ENCODE measurements at places on chromosomes 5 and 9.

DNA sequence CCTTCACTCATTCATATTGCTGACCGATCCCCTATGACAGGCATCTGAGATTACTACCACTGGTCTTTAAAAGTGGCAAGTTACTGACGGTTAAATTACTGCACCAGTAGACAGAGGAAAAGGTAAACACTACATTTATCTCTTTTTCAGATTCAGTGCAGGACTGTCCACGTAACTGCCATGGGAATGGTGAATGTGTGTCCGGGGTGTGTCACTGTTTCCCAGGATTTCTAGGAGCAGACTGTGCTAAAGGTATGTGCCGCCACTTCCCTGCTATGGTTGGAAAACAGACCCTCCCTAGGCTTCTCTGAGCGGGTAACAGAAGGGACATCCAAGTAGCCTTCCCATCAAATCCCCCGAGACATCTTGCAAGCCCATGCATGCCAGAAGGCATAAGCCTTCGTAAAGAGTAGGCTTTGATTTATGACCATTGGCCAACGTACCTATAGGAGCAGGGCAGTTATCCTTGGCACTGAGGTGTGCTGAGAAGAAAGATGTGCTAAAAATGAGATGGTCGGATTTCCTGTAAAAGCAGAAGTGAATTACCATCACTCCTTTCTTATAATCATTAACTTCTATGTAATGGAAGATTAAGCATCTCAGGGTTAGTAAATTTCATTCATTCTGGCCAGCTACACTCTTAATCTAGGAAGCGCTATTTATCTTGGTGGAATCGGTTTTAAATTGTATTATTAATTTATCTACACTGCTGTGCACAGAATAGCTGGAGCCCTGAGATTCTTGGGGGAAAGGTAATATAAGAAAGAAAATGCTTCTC, 193.4 kb upstream of the WWC1 start:
- no peak for DNase-seq

GRCh38 chr5:149166128-149166527, 24.8 kb downstream of the ABLIM3 start:
- no peak for DNase-seq

GRCh38 chr9:17625644-17626388, 47.0 kb downstream of the SH3GL2 start:
- no peak for DNase-seq

GRCh38 chr5:177987326-177987725, 8.7 kb downstream of the PROP1 start:
- DNase-seq = no peak

DNA sequence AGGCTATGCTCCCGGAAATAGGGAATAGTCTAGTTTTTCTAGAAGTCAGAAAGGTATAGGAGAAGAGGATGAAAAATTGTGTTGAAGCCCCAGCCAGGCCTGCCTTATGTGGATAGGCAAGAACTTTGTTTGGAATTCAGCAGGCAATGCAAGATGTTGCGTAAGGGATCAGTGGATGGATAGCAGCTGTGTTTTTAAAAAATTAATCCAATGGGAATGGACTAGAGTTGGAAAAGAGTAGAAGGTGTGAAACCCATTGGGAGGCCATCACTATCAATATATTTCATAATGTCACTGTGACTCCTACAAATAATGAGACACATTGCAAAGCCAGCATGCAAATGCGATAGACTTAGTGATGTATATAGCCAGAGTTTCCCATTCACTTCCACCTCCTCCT, 281.9 kb downstream of the MARCHF11 start:
- DNase-seq = no peak

GRCh38 chr5:180785794-180786221, 16.8 kb downstream of the MGAT1 start:
- no peak for DNase-seq

- no peak for DNase-seq
Measured at GRCh38 chr5:176513788-176514187, 23.4 kb downstream of the RNF44 start.

DNA sequence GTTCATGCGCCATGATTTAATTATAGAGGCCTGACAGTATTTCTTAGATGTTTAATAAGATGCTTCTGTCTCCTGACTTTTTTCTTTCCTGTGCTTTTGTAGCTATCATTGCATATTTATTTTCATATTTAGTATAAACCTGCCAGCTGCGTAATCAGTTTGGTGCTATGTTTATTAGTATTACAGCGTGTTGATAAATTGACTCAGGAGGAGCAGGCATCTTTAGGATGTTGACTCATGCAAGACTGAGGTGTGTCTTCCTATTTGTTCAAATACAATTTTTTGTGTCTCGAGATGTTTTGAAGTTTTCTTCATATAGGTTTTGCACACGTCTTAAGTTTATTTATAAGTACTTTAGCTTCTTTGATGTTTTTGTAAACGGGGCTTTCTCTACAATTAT, 35.9 kb upstream of the EXOC3 start:
- DNase-seq = no peak

DNA sequence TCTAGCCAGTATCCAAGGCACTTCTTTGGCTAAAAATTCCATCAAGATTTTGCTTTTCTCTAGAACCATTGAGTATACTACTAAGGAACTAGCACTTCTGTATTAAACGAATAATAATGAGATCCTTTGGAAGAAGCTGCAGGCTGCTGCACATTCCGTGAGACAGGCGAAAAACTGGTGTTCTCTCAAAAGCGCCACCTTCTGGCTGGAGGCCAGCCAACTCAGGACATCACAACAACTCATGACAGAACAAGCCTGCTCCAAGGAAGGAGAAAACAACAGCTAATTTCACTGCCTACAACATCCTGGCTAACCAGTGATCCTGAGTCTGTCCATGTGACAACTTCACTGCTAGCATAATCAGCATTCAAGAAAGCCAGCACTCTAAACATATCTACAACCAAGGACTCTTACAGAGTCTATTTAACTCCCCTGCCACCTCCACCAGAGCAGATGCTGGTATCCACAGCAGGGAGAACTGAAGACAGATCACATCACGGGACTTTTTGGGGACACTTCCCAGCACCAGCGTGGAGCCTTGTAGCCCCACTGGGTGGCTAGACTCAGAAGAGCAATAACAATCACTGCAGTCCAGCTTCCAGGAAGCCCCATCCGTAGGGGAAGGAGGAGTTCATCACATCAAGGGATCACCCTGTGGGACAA, 150.5 kb downstream of the YTHDC2 start:
- DNase-seq = peak; percentile 36

- DNase-seq = no peak
Measured at GRCh38 chr5:135966165-135966564, 11.4 kb upstream of the LECT2 start.

- no peak for DNase-seq
Measured at GRCh38 chr5:39092581-39093351, 18.6 kb upstream of the RICTOR start.

DNA sequence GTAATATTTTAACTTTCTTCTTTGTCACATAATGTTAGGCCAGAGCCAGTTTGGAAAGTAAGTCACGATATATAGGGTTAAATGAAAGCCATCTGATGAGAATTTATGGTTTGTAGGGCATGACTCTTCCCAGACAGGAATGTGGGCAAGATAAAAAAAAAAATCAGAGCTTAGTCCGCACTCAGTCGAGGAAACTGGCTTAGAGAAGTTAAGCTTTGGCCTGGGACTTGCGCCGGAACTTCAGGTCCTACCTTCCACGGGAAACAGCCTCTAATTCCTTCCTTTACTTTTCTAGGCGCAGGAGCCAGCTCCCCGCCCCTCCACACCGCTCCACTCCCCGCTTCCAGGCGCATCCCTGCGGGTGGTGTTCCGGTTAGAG, 475 bp downstream of the DDX31 start:
- DNase-seq = no peak

GRCh38 chr5:96861076-96861475, 15.2 kb upstream of the ERAP2 start:
- no peak for DNase-seq

- DNase-seq = no peak
Measured at GRCh38 chr5:122909470-122910100, 64.2 kb downstream of the SNX24 start.

DNA sequence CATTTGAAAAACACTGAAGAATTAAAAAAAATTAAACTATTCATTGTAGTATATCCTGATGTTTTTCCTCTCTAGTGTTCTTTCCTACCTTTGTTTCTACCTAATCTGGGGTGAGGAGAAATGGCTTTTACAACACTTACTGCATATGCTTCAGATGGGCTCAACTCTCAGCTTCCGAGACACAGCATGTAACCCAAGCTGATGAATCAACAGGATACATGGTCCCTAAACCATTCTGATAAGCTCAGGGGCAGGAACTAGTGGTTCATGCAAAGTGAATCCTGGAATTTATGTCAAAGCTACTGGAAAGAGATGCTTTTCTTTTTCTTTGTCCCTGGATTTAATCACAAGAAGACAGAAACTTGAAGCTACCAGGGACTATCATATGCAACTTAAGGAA, 672.5 kb upstream of the RORB start:
- DNase-seq = no peak

- peak; percentile 70 for DNase-seq
Measured at GRCh38 chr9:114928136-114928535, 2.3 kb downstream of the TNFSF8 start.

- DNase-seq = no peak
Measured at GRCh38 chr9:125929846-125930245, 182.7 kb downstream of the PBX3 start.

- no peak for DNase-seq
Measured at GRCh38 chr9:126327006-126327713, 531 bp downstream of the MVB12B start.

- peak; percentile 70 for DNase-seq
Measured at GRCh38 chr9:89969156-89969675, 364.4 kb downstream of the GADD45G start.

DNA sequence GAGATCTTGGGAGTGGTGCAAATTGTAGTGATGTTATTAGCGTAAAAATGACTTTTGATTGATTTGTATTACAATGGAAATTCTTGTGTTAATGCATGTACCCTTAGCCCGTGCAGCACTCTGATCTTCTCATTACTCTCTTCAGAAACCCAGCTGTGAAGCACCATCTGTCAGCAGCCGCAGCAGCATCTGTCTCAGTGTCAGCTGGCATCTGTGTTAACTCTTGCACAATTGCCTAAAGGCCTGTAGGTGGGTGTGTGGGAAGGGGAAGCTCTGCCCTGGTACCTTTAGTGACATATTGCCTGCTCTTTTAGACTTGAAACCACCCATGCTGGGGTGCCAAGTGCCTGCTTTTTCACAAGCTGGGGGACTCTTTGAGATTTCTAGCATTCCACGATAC, 101.3 kb downstream of the FBXL7 start:
- DNase-seq = no peak

GRCh38 chr5:124716169-124716568, 30.3 kb downstream of the ZNF608 start:
- no peak for DNase-seq

GRCh38 chr5:59149271-59149670, 566.4 kb downstream of the RAB3C start:
- no peak for DNase-seq

GRCh38 chr5:67647772-67648171, 451.2 kb upstream of the CD180 start:
- DNase-seq = no peak

DNA sequence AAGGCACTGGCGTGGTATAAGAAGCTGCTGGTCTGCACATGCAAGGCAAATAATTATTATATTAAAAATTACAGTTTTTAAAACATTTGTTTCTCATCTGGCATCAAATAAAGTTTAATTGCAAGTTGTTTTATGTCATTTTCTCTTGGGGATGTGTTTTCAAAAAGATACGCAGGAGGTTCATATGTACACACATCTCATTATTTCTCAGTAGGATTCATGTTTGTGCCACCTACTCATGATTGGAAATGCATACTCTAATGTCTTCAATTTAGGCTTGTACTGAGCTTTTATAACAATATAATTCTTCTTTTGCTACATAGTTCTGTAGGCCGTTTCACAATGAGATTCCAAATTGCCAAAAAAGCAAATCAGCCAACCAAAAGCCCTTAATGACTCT, 244.2 kb upstream of the MEF2C start:
- DNase-seq = no peak

DNA sequence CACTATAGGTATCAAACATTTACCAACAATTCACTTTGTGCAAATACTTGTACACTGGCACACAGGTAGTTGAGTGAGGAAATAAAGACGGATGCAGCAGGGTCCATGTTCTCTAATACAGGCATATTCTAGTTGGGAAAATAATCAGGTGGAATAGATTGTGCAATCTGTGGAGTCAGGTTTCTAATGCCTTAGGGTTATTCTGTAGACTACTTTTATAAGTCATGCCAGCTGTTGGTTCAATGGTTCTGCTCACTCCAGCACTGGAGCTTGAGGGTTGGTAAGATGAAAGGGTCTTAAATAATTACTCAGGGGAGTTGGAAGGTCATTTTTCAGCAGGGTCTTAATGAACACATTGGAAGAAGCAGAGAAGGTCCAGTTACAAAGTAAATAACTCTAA, 690.3 kb upstream of the DMAC1 start:
- no peak for DNase-seq

DNA sequence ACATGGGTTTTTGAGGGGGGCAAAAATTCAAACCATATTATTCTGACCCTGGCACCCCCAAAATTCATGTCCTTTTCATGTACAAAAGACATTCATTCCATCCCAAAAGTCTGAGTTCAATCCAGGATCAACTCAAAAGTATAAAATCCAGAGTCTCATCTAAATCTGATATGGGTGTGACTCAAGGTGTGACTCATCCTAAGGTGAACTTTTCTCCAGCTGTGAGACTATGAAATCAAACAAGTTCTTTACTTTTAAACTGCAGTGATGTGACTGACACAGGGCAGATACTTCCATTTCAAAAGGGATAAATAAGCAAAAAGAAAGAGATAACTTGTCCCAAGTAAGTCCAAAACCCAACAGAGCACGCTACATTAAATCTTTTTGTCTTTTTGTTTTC, 20.6 kb upstream of the CYLC2 start:
- no peak for DNase-seq

GRCh38 chr9:110671849-110672248, 3.3 kb downstream of the MUSK start:
- DNase-seq = no peak

DNA sequence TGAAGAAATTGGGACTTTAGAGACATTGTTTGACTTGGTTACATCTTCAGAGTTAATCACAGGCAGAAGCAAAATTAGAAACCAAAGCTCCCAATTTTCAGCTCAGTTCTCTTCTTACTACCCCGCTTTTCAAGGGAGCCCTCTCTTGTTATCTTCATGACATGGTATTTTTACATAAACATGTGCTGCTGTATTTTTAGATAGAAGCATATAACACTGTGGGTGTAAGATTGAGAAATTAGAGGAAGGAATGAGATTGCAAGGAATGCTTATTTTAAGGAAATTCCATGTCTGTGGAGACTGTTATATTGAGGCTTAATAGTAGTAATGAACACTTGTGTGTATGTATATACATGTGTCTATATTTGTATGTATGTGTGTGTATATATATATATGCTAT, 401.6 kb downstream of the TMEM232 start:
- no peak for DNase-seq
